Smooth muscle cell of bladder (primary cell): ENCODE measurements at places on chromosomes 13 and 19. TPM values are rescaled to one million over a fixed set of nuclear protein-coding genes. Genes with fewer than 3 reads are reported as not detected.

Gene KLK15
- total RNA-seq, result not detected in 2 replicates

Gene GSX1
- total RNA-seq, result not detected in 2 replicates

Gene ARGLU1
- total RNA-seq, result 30.4 and 31.2 TPM in 2 replicates

Gene A1BG
- total RNA-seq, result 8.7 and 12.5 TPM in 2 replicates

Gene HRC
- total RNA-seq, result 0.09 TPM in 1 of 2 replicates, not detected in the other

Gene DIAPH3
- 1.8 and 3.4 TPM in 2 replicates for total RNA-seq

Gene BEST2
- not detected in 2 replicates for total RNA-seq

Gene SERTM1
- total RNA-seq, result under 0.01 TPM in 1 of 2 replicates, not detected in the other

Gene ZNF177
- total RNA-seq, result 1.2 and 1.4 TPM in 2 replicates

Gene TMC4
- 0.09 and 0.28 TPM in 2 replicates for total RNA-seq

Gene ANKRD24
- total RNA-seq, result 1.1 and 2.6 TPM in 2 replicates

Gene HIF3A
- total RNA-seq, result 0.14 and 0.28 TPM in 2 replicates

Gene EML2
- 27.9 and 36.7 TPM in 2 replicates for total RNA-seq

Gene ZNF628
- total RNA-seq, result 0.57 and 1.3 TPM in 2 replicates

Gene ADM5
- total RNA-seq, result 0.28 and 0.46 TPM in 2 replicates

Gene CYP2A7
- not detected in 2 replicates for total RNA-seq

Gene ERICH4
- total RNA-seq, result 0.09 TPM in 1 of 2 replicates, not detected in the other

Gene UBE2M
- 87.9 and 92.6 TPM in 2 replicates for total RNA-seq

Gene AKT1S1
- 7.5 and 12.1 TPM in 2 replicates for total RNA-seq

Gene NRTN
- 0.14 and 0.18 TPM in 2 replicates for total RNA-seq

Gene KLK12
- total RNA-seq, result not detected in 2 replicates

Gene LILRB5
- total RNA-seq, result not detected in 2 replicates

Gene FUT3
- not detected in 2 replicates for total RNA-seq

Gene CRLF1
- 28.7 and 60.3 TPM in 2 replicates for total RNA-seq

Gene SMAD9
- 7.4 and 10.3 TPM in 2 replicates for total RNA-seq

Gene EHD2
- 119 and 133 TPM in 2 replicates for total RNA-seq

Gene LILRA6
- total RNA-seq, result not detected in 2 replicates

Gene FGF22
- under 0.01 and 0.09 TPM in 2 replicates for total RNA-seq

Gene AKAP8L
- total RNA-seq, result 59.9 and 62.3 TPM in 2 replicates

Gene GPR12
- not detected in 2 replicates for total RNA-seq

Gene ADGRE1
- not detected in 2 replicates for total RNA-seq

Gene FBN3
- total RNA-seq, result not detected in 2 replicates

Gene TSKS
- 0.85 and 1.6 TPM in 2 replicates for total RNA-seq
